ENCODE measurements at places on chromosomes 5 and 9.

GRCh38 chr5:55865831-55866230 is 14.7 kb downstream of the IL31RA start:
- DNase-seq: no peak

- no peak for DNase-seq
Measured at GRCh38 chr5:95424526-95424925, 33.4 kb downstream of the FAM81B start.

- DNase-seq: no peak
Measured at GRCh38 chr5:160703547-160704189, 148.3 kb downstream of the ATP10B start.

DNA sequence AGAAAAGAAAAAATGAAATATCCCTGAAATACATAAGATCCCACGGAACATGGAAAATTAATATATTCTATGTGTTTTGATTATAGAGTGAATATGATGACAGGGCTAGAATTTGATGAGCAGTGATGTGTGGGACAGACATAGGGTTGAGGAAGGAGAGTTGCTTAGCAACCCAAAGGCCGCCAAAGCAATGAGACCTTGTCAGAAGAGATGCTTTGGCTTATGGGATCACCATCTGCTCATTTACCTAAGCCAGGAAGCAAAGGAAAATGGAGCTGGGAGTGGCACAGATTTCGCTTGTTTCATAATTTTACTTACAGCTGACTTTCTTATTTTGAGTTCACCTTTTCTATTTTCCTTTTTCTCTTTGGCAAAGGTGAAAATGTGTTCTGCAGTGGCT is 20.9 kb upstream of the HAPLN1 start:
- DNase-seq: no peak

DNA sequence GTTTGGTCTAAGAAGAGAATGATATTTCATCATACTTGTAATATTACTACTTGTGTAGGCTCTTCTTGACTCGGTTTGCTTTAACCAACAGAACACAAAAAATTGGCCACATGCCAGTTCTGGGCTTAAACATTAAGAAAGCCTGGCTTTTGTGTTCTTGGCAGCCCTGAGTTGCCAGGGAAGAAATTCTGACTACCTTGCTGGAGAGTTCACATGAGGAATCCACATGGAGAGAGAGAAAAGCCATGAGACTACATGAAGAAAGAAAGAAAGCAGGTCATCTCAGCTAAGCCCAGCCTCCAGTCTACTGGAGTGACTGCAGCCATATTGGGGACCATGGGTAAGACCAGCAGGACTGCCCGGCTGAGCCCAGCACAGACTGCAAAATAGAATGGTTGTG is 524.8 kb downstream of the RAB3C start:
- DNase-seq: no peak

- no peak for DNase-seq
Measured at GRCh38 chr5:120314191-120314590, 149.9 kb upstream of the PRR16 start.

GRCh38 chr9:133676450-133676849 is 40.3 kb downstream of the DBH start:
- DNase-seq: no peak

- no peak for DNase-seq
Measured at GRCh38 chr9:117763314-117763713, 59.1 kb downstream of the TLR4 start.

GRCh38 chr5:81856948-81857928 is 106.3 kb upstream of the SSBP2 start:
- DNase-seq: no peak

GRCh38 chr9:81053298-81054025 is 635.9 kb downstream of the TLE1 start:
- no peak for DNase-seq

DNA sequence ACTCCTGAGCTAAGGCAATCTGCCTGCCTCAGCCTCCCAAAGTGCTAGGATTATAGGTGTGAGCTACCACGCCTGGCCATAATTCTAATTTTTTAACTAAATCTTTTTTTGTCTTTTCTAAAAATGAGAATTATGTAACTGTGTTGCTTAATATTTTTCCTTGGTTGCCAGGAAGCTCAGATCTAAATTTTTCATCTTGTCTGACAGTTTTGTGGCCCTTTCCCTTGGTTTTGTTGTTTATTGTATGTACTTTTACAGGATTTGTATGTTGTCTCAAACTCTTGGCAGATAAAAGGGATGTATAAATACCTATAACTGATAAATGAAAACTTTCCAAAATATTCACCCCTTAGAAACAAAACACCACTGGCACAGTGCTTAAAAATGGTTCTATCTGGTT is 88.2 kb upstream of the KLF9 start:
- DNase-seq: no peak

- DNase-seq: peak; percentile 80
Measured at GRCh38 chr9:97740848-97741821, 44.0 kb upstream of the XPA start.

DNA sequence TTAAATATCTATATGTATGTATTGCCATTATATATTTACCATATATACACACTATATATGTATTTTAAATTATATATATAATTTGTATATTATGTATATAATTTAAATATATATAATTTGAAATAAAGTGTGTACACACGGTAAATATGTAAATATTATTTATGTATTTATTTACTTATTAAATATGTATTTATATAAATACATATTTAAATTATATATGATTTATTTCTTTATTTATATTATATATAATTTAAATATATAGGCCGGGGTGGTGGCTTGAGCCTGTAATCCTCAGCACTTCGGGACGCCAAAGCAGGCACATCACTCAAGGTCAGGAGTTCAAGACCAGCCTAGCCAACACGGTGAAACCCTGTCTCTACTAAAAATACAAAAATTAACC is 31.3 kb upstream of the LHFPL2 start:
- DNase-seq: no peak

DNA sequence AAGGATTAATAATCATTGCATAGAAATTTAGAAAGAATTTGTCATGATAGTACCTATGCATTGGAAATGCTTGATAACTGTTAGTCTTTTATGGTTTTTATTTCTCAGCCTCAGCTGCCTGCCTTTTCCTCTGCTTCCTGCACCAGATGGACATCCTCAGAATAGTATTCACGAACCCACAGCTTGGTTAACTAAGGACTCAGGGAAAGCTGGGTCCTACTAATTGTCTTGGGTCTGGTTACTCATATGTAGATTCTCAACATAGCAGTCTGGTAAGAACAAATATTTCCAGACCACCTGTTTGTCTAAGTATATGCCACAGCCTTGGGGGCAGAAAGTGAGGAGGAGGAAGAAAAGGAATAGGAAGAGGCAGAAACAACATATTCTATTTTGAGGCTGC is 464.5 kb upstream of the SMARCA2 start:
- no peak for DNase-seq

GRCh38 chr5:173396311-173396993 is 68.2 kb upstream of the STC2 start:
- no peak for DNase-seq

- DNase-seq: no peak
Measured at GRCh38 chr5:87940775-87941174, 327.9 kb downstream of the TMEM161B start.

- no peak for DNase-seq
Measured at GRCh38 chr9:92483627-92484545, 1.6 kb upstream of the ASPN start.

DNA sequence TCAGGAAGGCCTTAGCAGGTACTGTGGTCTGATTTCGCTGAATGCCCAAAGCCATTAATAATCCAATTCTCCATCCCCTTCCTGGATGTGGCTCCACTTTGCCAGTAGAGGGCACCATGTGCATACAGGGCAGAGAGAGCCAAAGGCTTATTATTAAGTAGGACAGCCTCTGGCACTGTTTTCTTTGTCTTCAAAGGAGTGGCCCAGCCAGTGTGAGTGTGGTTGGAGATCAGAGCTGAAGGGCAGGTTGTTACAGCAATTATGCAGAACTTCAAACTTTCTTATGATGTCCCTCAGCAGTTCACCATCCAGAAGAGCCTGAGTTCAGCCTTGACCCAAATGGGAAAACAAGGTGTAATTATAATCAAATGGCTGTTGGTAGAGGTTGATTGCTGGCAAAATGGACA is 38.6 kb upstream of the CEMIP2 start:
- DNase-seq: no peak

DNA sequence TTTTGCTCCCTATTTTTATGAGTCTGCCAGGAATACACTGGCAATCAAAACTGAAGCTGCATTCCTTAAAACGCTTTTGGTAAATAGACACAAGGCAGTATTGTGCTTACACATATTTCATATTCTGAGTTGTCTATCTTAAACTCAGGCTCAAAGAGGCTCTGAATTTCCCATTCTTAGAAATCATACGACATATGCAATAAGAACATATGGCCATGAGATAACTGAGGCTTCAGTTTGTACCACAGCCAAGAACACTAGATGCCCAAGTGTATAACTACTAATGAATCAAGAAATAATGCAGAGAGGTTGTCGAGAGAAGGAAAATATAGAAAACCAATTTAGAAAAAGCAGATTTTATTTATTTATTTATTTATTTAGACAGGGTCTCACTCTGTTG is 357.4 kb downstream of the NDUFS4 start:
- no peak for DNase-seq

DNA sequence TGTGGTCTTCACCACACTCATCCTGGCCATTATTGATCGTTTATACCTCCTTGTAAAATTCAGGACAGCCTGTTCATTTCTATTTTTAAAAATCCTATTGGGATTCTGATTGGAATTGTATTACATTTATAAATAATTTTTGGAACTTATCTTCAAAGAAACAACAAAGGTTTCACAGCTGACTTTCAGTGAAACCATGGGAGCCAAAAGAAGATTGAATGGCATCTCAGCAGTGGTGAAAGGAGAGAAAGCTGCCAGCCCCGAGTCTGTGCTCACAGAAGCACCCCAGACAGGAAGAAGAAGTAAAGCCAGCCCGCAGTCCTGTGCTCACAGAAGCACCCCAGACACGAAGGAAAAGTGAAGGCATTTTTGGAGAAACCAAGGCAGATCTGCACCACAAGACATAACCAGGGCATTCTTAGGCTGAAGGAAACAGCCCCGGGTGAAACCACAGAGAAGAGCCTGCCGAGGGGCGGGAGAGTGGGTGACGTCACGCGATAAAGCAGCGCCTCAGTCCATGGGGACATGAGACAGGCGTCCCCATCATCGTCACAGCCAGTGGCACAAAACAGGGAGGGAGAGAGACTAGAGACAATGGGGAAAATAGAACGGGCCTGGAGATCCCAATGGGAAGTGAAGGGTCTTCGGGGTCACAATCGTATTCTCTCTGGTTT is 42.5 kb upstream of the SLC9A3 start:
- DNase-seq: no peak

DNA sequence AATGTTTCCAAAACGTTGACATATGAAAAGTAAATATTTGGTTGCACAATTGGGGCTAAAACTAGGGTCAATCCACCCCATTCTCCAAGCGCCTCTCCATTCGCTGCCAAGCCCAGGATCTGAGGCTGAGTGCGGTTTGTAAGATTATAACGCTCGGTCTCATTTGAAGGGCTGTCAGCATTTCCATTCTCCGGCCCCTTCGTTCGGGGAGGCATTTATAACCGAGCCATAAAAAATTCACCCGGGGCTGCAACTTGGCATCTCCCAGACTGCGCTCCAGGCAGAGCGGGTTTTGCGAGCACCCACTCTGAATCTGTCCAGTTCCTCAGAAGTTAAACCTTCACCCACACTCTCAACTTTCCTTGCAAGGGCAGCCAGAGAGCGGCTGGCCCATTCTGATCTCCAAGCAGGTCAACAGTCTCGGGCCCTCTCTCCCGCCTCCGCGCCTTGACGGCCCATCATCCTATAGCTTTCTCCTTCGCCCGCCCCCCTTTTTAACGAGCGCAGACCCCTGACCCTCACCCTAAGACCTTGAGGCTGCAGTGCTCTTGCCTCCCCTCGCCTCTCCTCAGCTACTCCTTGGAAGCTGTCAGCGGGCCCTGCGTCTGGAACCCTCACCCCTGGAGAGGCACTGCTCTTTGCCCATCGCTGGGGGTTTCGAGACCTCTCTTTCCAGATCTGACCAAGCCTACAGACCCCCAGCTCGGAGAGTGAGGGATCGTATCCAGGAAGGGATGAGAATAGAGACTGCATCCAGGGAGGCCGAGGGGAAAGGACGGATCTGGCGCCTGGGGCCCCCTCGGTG is 1.1 kb downstream of the SLIT3 start:
- DNase-seq: no peak

GRCh38 chr5:58972301-58972700 is 389.4 kb downstream of the RAB3C start:
- no peak for DNase-seq

DNA sequence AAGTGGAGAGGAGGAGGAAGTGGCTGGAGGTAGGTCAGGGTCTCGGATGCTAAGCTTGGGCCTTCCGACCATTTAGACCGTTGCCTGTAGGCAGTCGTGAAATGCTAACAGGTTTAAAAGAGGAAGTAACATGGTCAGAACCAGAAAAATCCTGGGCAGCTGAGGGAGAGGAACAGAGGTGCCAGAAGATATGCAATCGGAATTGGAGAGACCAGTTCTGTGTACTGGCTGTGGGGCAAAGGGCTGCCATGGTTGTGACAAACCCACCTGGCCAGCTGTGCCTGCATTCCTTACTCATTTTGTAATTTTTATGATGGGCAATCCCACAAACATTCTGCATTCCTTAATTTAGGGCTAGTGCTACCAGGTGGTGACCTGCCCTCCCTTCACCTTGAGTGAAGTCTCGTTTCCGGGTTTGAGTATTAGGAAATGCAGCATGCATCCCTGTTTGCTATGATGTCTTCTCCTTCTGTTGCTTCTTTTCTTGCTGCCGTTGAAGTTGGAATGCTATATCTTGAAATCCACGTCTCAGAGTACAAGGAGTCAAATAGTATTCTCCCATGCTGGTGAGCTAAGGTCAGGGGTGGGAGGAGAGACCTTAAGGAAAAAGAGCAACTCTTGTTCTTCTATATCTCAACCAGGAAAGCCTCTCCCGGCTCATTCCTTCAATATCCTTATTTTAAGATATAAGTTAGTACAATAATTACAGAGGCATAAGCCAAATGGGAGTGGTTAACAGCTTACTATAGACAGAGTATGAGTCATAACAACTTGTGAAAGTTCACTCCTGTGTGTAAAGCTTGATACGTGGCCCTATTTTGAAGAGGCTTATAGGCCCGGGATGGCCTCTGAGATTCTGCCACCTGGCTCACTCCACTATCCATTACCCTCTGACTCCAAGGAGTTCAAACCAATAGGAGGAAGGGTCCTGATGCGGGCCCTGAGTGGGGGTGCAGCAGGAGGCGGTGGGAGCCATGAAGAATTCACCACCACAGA is 37.0 kb downstream of the B4GALT1 start:
- no peak for DNase-seq

DNA sequence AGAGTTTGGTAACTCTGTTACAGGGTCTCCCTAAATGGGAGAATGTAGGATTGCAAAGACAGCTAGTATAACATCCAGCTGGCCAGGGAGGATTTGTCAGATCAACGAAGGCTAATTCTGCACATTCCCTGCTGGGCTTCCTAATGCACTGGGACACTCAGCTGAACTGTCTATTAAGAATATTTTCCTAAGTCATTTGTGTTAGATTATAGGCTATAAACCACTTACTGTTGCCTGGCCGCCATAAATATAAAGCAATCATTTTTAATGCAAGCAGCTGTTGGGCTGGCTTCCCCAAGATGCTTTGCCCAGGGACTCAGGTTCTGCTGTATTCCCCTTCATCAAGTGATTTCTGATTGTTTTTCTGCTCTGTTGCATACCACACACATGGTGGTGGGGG is 35.3 kb upstream of the SLIT3 start:
- no peak for DNase-seq
